T-helper 17 cell (primary cell): ENCODE measurements at places on chromosomes 2 and 18. TPM values are rescaled to one million over a fixed set of nuclear protein-coding genes. Genes with fewer than 3 reads are reported as not detected.

- no peaks in the 10 kb centered on the region for H3K36me3 ChIP-seq
- H3K27me3 ChIP-seq = no peaks in the 10 kb centered on the region
Observed at GRCh38 chr2:147934881-147935620, 85.5 kb downstream of the ORC4 start.

GRCh38 chr2:98396745-98397355, 47.8 kb upstream of the INPP4A start:
- peaks cover 2% of the 10 kb centered on the region for H3K36me3 ChIP-seq

- no peak for DNase-seq
- H3K4me3 ChIP-seq = no peak overlapping the region
- peaks cover 56% of the 10 kb centered on the region for H3K27me3 ChIP-seq
- H3K36me3 ChIP-seq = peaks cover 5% of the 10 kb centered on the region
Observed at GRCh38 chr2:231415029-231415428, 19.5 kb downstream of the B3GNT7 start.

GRCh38 chr2:46943881-46944798, 28.5 kb upstream of the MCFD2 start:
- peak; percentile 42 for DNase-seq
- peak overlapping the region; percentile 98 for H3K4me3 ChIP-seq
- H3K4me1 ChIP-seq = peaks cover 42% of the 10 kb centered on the region
- peaks cover 2% of the 10 kb centered on the region for H3K36me3 ChIP-seq
- peak overlapping the region; percentile 99 for H3K27ac ChIP-seq

GRCh38 chr2:172285010-172285621, 142.3 kb upstream of the ITGA6 start:
- no peak for DNase-seq
- H3K4me3 ChIP-seq = no peak overlapping the region
- peaks cover 3% of the 10 kb centered on the region for H3K36me3 ChIP-seq
- peaks cover 11% of the 10 kb centered on the region for H3K27me3 ChIP-seq
- peak overlapping the region; percentile 47 for H3K27ac ChIP-seq

- DNase-seq = peak; percentile 88
- H3K4me3 ChIP-seq = peak overlapping the region; percentile 80
- no peaks in the 10 kb centered on the region for H3K36me3 ChIP-seq
- H3K27me3 ChIP-seq = no peaks in the 10 kb centered on the region
- peaks cover 11% of the 10 kb centered on the region for H3K4me1 ChIP-seq
Observed at GRCh38 chr2:170973492-170974303, 44.6 kb downstream of the GORASP2 start.

The METTL8 gene
- 23.3 TPM for total RNA-seq

The SAG gene
- 0.10 TPM for total RNA-seq

The HOXD13 gene
- not detected for total RNA-seq

The CHRNG gene
- not detected for total RNA-seq

The PSMA8 gene
- total RNA-seq = 0.52 TPM
